Neuronal stem cell (in vitro differentiated cells): ENCODE measurements at places on chromosomes 7 and 10.

GRCh38 chr10:112792487-112793201 lies 157.4 kb upstream of the TCF7L2 start:
- no peak for DNase-seq

DNA sequence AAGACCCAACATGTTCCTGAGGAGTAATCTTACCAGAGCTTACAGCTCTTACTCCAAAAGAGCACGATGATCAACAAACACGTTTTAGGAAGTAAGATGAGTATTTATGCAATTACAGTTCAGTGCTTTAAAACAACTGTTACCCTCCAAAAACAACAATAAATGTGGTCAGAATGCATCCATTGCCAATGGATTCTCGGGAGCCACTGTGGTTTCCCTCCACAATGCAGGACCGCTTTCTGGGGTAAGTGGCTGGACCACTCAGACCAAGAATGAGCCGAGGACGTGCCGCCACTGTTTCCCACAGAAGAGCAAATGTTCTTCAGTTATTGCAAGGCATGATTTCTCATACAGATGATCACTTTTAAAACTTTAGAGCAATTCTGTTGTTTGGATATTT lies 232.3 kb upstream of the MKLN1 start:
- DNase-seq = no peak

- no peak for DNase-seq
Measured at GRCh38 chr7:155526225-155526624, 20.1 kb downstream of the CNPY1 start.

- peak; percentile 60 for DNase-seq
Measured at GRCh38 chr10:97025613-97026242, 160.0 kb downstream of the SLIT1 start.

- no peak for DNase-seq
Measured at GRCh38 chr10:34219753-34220548, 595.1 kb downstream of the PARD3 start.

GRCh38 chr10:29223326-29223725 lies 65.5 kb upstream of the LYZL1 start:
- no peak for DNase-seq

GRCh38 chr10:123146894-123147634 lies 872 bp upstream of the HMX2 start:
- DNase-seq = peak; percentile 6

DNA sequence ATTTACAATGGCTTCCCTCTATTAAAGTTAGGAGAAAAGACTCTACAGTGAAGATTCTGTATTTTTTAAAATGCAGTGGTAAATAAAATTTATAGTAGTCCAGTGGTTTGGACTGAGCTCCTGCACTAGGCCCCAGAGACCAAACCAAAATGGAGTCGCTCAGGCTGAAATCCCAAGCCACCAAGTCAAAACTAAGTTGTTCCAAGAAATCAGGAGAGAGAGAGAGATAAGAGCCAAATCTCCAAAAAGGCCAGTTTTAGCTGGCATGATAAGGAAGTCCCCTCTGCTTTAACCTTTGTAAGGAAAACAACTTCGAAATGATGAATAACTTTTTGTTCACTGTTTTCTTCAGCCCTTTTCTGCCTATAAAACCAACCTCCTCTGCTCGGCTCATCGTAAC lies 265.9 kb upstream of the KLF14 start:
- no peak for DNase-seq

GRCh38 chr7:139915864-139916716 lies 87.0 kb downstream of the TBXAS1 start:
- DNase-seq = no peak
